Epithelial cell of proximal tubule (primary cell): ENCODE measurements at places on chromosomes 2 and 18.
A peak's percentile ranks its signal among the peaks of the same experiment; 100 is the strongest.

DNA sequence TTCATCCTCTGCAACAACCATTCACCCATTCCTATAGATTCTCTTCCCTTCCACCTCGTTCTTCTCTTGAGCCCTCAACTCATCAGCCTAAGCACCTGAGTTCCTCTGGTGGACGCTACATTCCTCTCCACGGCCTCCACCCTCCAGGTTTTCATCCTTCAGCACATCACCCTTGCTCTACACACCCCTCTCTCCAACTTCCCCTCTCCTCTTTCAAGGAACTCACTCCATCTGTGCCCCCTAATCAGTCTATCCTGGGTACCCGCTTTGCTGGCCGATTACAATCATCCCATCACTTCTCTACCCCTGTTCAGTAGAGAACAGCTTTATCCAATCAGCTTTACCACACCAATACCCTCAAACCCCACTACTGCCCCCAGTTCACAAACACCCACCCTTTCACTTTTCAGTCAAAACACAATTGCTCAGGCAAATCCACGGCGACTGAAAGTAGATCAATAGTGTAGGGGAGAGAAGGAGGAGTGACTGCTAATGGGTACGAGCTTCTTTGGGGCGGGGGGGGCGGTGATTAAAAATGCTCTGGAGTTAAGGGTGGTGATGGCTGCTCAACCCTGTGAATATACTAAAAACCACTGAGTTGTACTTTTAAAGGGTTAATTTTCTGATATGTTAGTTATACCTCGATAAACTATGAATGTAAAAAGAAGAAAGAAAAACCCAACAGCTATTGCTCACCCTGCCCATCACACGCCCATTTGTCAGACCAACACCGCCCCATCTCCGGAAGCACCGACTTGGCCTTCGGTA is 857 bp downstream of the DYM start:
- no peak for DNase-seq

DNA sequence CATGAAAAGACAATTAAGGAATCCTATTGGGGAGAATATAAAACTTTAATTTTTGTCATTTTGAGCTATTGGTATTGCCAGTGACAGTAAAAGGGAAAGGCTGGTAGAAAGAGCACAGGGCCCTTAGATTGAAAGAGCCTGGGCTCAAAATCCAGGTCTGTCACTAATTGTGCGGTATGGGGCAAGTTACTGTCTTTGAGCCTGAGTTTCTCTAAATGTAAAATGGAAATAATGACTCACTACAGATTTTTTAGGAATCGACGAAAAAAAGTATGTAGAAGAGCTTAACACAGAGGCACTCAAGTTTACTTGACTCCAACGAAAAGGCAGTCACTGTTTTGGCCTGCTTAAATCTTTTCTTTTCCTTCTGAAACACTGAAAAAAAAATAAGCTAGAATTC is 7.0 kb downstream of the NDUFV2 start:
- DNase-seq: no peak

GRCh38 chr2:145161656-145162055 is 641.7 kb upstream of the ZEB2 start:
- DNase-seq: no peak

- no peak for DNase-seq
Observed at GRCh38 chr2:17912266-17912691, 33.8 kb downstream of the KCNS3 start.

DNA sequence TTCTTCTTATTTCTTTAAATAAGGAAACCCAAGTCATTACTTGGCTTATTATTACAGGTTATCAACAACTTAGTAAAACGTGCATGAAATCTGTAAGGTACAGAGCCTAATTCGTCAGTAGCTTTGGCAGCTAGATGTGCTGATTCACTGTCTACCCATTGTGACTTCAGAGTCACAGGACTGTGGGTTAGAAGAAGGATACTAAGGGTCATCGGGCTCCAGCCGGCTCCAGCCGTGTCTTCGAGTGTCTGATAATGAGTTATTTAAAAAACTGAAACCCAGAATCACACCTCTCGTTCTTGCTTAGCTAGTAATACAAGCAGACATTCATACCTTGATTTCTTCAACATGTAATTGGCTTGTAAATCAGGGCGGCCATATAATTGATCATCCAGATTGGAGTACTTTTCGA is 170.5 kb downstream of the FMNL2 start:
- DNase-seq: peak; percentile 89

DNA sequence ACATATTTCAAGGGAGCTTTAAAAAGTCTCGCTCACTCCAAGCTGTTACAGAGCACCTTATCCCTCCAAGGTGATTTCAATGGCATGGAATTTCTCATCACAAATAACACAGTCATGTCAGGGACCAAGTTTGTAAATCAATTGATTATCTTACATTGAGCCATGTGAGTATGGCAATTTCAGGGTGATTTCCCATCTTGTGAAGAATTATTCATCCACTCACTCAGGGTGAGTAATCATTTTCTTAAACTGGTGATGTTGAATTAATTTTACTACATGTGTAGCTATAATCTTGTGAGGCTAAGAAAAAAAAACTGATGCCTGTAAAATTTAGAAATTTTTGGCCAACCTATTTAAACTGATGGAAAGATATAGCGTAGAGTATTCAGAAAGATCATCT is 3.3 kb upstream of the ABCA12 start:
- no peak for DNase-seq

GRCh38 chr2:128493880-128494279 is 175.2 kb upstream of the HS6ST1 start:
- DNase-seq: no peak

- DNase-seq: peak; percentile 33
Observed at GRCh38 chr18:44033144-44033701, 647.5 kb upstream of the SETBP1 start.

GRCh38 chr2:240520130-240520973 is 37.4 kb downstream of the ANKMY1 start:
- no peak for DNase-seq

DNA sequence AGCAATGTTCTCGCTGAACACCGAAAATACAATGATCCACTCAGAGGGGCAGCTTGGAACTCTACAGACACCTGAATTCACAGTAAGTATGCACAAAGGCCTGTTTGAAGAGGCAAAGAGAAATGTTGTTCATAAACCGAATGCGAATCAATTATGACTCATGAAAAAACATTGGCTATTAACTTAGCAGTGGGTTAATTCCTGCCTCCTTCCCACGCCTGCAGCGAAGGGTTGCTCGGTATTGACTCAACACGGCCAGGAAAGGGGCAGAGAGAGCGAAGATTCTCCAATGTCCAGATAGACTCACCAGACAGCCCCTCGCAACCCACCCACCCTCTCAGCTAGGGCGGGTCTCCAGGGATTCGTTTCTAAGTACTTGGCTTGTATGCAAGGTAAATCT is 9.4 kb downstream of the CRACDL start:
- DNase-seq: no peak

DNA sequence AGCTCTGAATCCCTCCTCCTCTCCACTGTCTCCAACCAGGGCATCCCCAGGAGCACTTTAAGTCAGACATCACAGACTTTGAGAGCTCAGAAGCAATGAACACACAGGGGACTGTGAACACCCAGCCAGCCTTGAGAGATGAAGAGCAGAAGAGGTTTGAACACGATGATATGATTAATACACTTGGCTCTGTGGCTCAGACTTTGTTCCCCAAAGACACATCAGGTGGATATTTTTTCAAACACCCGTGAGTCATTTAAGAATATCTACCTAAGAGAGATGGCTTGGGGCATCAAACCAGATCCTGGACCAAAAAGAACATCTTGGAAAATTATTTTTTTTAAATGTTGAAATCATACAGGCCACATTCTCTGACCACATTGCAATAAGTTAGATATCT is 134.9 kb upstream of the OTOS start:
- no peak for DNase-seq

DNA sequence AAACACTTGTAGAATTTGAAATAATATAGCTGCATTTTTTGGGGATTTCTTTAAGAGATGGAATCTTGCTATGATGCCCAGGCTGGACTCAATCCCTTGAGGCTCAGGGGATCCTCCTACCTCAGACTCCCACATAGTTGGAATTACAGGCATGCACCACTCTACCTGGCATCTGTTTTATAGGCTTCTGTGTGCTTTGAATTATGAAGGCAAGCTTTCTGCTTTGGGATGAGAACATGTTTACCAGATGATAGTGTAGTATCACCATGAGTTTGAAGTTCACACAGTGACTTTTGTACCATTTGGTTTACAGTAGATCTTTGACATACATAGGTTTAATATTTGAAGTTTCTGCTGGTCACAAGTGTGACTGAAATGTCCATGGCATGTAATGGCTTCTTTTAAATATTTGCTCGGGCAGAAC is 10.7 kb downstream of the CNOT11 start:
- no peak for DNase-seq

- DNase-seq: no peak
Observed at GRCh38 chr2:49933711-49934110, 779.4 kb upstream of the FSHR start.

DNA sequence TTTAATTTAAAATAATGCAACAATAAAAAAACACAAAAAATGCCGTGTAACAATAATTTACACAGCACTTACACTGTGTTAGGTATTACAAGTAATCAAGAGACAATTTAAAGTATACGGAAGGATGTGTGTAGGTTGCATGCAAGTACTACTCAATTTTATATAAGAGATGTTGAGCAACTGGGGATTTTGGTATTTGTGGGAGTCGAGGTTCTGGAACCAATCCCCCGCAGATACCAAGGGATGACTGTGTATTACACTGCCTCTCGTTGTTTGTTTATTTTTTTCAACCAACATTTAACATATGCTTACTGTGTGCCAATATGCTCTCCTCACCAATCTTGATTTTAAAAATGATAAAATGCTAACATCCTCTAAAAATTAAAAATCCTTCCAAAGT is 24.8 kb downstream of the MAP3K2 start:
- DNase-seq: no peak

- DNase-seq: no peak
Observed at GRCh38 chr2:10341193-10341592, 38.5 kb downstream of the HPCAL1 start.

GRCh38 chr2:222891890-222892289 is 31.1 kb downstream of the ACSL3 start:
- no peak for DNase-seq

- no peak for DNase-seq
Observed at GRCh38 chr2:224369028-224369632, 32.8 kb downstream of the FAM124B start.

GRCh38 chr2:225113371-225114015 is 71.2 kb upstream of the DOCK10 start:
- DNase-seq: no peak

GRCh38 chr2:25035537-25036220 is 6.2 kb upstream of the EFR3B start:
- DNase-seq: no peak

- no peak for DNase-seq
Observed at GRCh38 chr2:38620282-38620977, 17.7 kb upstream of the HNRNPLL start.

- no peak for DNase-seq
Observed at GRCh38 chr2:116510117-116510671, 1304.3 kb upstream of the DDX18 start.
